ENCODE measurements at places on chromosomes 11 and 22. TPM values are rescaled to one million over a fixed set of nuclear protein-coding genes. Genes with fewer than 3 reads are reported as not detected.

- DNase-seq, result no peak
Measured at GRCh38 chr22:49929211-49929979, 11.0 kb downstream of the CRELD2 start.

UPK3A gene
- not detected for total RNA-seq

GRCh38 chr11:58125469-58125868, at the start of gene OR9I1:
Gene OR9I1 (minus strand): TSS chr11:58125530. CDS start chr11:58119444, 6,086 bp downstream.
- no peak for DNase-seq

FAM227A gene
- 3.1 TPM for total RNA-seq

SMTNL1 gene
- not detected for total RNA-seq

GRCh38 chr11:66454247-66454646, 12.5 kb upstream of the PELI3 start:
- no peak for DNase-seq

- peak; percentile 95 for DNase-seq
Measured at GRCh38 chr22:28904211-28904896, 21.0 kb downstream of the ZNRF3 start.

GRCh38 chr11:8289492-8289918, 25.8 kb upstream of the LMO1 start:
- DNase-seq, result no peak

- no peak for DNase-seq
Measured at GRCh38 chr11:12087075-12088004, 23.1 kb upstream of the MICAL2 start.

IL10RA gene
- 4.8 TPM for total RNA-seq

DNA sequence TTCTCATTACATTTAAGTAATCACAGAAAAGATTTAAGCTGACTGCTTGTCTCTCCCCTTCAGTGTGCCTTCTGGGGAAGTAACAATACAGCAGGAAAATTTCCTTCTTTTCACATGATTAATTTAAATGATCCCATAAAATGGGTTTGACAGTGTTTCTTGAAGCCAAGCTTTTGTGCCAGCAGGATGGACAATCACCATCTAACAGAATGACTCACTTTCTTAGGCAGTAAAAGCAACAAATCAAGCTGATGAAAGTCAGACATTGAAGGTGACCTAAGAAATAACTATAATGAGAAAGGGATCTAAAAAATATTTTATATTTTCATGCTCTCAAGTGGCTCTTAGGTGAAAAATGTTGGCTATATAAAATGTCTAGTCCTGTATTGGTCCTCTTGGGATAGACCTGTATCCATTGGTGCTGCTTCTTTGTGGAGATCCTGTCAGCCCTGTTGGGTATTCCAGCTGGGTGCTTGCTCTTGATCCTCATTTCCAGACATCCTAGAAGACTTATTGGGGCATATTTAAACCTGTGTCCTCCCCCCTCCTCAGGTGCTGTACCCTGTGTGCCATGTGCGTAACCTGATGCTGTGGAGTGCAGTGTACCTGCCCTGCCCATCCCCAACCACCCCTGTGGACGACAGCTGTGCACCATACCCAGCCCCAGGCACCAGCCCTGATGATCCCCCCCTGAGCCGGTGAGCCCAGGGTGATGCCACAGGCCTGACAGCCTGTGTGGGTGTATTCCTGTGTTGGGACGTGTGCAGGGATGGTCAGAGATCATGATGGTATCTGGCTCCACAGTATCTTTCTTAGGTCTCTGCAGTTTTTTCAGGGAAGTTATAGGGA, 62.7 kb upstream of the HORMAD2 start:
- DNase-seq, result no peak

SOX10 gene
- total RNA-seq, result 1.7 TPM

- no peak for DNase-seq
Measured at GRCh38 chr11:123547180-123547579, 107.2 kb downstream of the SCN3B start.

DNA sequence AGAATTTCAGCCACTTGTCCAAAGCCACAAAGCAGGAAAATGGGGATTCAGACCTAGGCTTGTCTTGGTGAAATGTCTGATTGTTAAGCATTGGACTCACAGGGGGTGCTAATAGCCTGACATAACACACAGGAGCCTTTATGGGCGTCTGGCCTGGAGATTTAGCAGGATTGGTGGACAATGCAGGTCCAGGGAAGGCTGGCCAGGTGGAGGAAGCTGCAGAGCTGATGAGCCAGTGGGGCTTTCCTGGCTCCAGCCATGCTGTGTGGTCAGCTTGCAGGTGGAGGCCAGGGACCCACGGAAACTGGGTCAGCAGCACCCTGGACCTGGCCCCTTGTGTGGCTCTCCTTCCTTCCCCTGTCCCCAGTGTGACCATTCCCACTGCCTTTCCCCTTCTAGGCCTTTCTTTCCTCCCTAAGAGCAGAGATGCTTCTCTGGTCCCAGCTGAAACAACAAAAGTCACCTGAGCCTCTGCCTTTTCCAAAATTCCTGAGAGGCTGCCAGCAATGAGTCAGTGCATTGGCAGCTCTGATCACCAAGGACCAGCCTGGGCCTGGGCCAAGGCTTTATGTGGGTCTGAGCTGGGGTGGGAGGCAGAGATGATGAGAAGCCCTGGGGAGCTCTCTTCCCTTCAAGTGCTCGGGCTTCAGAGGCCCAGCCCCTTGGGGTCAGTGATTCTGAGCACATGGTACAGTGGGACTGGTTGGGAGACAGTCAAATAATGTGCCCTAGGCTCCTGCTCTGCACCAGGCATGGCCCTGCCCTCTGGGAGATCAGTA, 85.2 kb downstream of the CCDC81 start:
- peak; percentile 54 for DNase-seq

GRCh38 chr11:66325263-66325671, 8.4 kb upstream of the CD248 start:
- no peak for DNase-seq

DNA sequence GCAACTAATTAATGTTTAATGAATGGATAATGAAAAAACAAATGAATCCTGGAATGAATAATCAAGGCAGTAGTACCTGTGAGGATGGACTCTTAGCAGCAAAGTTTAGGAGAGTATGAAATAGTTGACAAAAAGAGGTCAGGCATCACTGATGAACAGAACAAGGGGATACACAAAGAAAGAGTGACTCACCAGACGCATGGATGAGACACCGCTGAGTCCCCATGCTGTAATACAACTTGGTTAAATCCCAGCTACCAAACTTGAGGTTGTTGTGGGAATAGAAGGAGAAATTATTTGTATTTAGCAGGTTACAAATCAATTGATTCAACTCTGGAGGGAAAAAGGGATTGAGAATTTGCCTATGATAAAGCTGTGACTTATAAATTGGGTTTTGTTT, 976.9 kb upstream of the TENM4 start:
- DNase-seq, result no peak

- peak; percentile 32 for DNase-seq
Measured at GRCh38 chr11:86629045-86629706, 43.2 kb downstream of the ME3 start.

H19 gene
- total RNA-seq, result 30,713 TPM

GRCh38 chr11:103714246-103714645, 322.2 kb upstream of the DDI1 start:
- peak; percentile 69 for DNase-seq

DNA sequence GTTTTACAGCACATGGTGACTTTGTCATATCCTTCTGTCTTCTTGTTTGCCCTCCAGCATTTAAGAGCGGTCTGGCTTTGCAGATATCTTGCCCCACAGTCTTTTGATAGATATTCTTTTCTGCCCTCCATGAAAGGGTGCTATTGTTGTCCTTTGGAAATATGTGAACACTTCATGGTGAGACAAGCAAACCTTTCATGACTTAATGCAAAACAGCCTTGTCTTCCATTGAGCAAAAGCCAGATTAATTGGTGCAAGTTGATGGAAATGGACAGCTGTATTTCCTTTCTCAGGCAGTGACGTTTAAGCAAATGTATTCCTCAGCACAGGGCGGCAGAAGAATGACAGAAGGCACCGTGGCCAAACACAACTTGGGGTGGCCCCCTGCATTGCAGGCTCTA, 4.4 kb downstream of the DCPS start:
- DNase-seq, result no peak

DNA sequence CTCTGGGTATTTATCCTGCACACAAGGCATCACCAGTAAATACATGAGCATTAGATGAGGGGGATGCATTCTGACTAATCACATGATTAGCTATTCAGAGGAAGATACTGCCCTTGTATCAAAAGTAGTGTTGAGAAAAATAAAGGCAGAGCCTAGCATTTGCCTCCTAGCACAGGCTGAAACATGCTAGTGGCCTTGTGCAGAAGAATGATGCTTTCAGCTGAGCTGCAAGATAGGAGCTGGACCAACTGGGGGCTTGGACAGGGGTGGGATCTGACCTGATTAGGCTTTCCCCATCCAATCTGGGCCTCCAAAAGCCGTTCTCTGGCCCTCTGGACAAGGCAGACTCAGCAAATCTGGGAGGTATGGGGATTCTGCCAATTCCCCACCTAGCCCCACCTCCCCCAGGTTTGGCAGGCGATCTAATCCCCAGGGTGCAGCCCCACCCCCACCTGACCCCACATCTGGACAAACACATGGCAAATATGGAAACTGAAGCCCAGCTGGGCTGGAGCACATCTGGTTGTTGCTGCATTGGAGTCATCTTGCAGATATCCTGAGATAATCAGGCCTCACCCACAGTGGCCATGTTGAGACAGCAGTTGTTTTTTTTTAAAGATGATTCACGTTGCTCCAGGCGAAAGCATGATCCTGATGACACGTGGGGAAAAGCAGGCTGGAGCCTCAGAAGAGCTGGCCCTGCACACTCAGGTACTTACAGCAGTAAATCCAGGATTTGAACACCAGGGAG, 4.4 kb upstream of the MISFA start:
- DNase-seq, result peak; percentile 40

TMEM191C gene
- total RNA-seq, result 8.9 TPM

- peak; percentile 10 for DNase-seq
Measured at GRCh38 chr11:123682696-123683410, 28.4 kb upstream of the SCN3B start.

GRCh38 chr11:34280945-34281872, 76.6 kb downstream of the ABTB2 start:
- DNase-seq, result peak; percentile 60

LARGE2 gene
- total RNA-seq, result not detected

- DNase-seq, result peak; percentile 77
Measured at GRCh38 chr11:83692675-83693074, 406.5 kb upstream of the CCDC90B start.

DUSP8 gene
- total RNA-seq, result 2.4 TPM

CTSW gene
- not detected for total RNA-seq

GRCh38 chr11:6197466-6198200, 1.4 kb upstream of the OR52W1 start:
- no peak for DNase-seq

DNA sequence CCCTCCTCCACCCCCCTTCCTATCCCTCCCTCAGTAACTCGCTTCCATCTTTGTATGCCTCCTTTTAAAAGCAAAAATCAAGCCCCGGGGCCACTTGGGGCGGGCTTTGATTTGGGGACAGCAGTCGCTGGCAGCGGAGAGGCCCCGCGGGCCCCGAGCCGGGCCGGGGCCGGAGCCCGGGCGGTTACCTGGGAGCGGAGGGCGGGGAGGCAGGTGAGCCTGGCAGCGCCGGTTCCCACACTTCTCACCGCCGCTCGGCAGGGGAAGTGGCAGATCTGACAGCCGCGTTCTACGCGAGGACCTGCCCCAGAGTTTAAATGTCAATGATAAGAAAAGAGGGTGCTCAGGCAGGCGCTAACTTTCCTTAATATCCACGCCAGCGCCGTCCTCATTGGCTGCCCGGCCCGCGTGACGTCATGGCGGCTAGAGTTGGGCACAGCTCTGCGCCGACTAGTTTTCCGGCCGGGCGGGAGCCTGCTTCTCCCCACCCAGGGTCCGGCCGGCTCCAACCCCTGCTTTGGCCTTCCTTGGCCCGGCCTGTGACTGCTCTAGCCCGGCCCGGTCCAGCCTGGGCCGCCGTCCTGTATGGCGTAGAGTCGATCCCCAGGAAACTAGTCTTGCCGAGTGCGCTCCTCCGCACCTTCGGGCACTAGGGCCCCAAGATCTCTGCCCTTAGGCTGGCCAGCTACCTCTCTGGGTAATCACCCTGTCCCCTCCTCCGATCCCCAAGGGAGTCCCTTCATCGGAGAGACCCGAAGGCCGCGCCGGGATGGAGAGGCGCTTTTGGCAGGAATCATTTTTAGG, 6.7 kb upstream of the PAX6 start:
- DNase-seq, result no peak
